Activated CD8-positive, alpha-beta T cell treated with anti-CD3 and anti-CD28 coated beads, Interleukin-2, amount 10 ng/mL, durations not matched to agents 7 days and 5 days (primary cell): ENCODE measurements at places on chromosomes 4 and X. TPM values are rescaled to one million over a fixed set of nuclear protein-coding genes. Genes with fewer than 3 reads are reported as not detected.
A peak's percentile ranks its signal among the peaks of the same experiment; 100 is the strongest.

FAT1 gene
- not detected for total RNA-seq

DCHS2 gene
- not detected for total RNA-seq

PAPSS1 gene
- total RNA-seq, result 20.5 TPM

GRCh38 chrX:44314259-44314734, 29.2 kb downstream of the EFHC2 start:
- peak overlapping the region; percentile 24 for H3K27ac ChIP-seq
- no peak for DNase-seq
- H3K4me3 ChIP-seq, result no peak overlapping the region
- H3K4me1 ChIP-seq, result peaks cover 12% of the 10 kb centered on the region
- H3K36me3 ChIP-seq, result no peaks in the 10 kb centered on the region

DNA sequence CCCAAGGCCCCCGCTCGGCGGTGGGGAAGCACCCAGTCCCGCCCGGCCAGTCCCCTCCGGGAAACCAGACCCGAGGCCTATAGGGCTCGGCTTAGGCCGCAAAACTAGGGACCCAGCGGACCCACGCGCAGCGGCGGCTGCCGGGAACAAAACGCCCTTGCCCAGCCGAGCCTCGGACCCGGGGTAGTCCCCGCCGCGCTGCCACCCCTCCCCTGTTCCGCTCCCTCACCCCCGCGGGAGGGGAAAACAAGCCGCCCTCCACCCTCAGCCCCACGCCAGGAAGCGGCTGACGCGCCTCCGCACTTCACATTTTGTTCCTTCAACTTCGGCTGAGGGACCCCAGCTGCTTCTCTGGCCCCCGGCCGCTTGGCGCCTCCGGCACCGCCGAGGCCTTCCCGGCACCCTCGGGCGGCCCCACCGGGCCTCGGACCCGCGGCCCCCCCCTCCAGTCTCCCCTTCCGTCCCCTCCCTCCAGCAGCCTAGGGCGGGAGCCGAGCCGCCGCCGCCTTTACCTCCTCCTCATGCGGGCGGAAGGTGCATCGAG, 694 bp downstream of the PDS5A start:
- peak overlapping the region; percentile 94 for H3K4me3 ChIP-seq
- no peaks in the 10 kb centered on the region for H3K27me3 ChIP-seq
- peaks cover 42% of the 10 kb centered on the region for H3K4me1 ChIP-seq
- DNase-seq, result no peak

DNA sequence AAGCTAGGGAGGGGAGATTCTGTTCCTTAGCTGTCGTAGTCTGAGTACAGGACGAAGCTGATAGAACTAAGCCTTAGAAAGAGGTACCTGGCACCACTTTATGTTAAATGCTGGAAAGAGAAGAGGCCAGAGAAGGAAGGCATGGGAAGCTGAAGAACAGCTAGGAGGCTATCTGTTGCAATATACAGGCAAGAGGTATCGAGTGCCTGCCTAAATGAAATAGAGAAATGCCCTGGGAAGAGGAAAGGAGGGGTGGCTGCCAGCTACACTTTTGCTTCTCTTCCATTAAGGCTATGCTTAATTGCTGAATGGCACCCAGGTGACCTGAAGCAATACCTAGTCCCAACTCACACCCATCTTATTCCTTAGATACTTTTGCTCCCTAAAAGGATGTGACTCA, 380.4 kb upstream of the FGF13 start:
- no peak overlapping the region for H3K27ac ChIP-seq
- no peak overlapping the region for H3K4me3 ChIP-seq
- no peaks in the 10 kb centered on the region for H3K4me1 ChIP-seq
- H3K36me3 ChIP-seq, result no peaks in the 10 kb centered on the region
- no peak for DNase-seq

DNA sequence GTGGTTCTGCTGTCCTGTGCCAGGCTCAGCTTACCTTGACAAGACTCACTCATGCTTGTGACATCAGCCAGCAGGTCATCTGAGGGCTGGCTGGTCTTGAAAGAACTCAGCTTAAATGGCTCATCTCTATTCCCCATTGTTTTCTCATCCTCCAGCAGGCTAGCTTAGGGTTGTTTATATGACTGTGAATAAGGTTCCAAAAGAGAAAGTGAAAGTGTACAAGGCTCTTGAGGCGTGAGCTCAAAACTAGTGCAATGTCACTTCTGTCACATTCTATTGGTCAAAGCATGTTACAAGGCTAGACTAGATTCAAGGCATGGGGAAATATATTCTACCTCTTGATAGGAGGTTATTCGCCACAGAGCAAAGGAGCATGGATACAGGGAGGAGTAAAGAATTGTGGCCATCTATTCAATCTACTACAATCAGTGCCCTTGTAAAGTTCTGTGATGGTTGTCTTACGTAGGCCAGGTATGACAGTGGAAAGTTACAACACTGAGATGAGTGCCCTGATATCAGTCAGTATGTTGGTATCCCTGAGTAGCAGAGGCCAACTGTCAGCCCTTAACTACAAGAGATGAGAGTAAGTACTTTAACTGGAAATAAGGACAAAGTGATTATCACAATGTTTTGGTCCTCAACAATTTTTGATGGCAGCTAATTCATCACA, 19.8 kb upstream of the TMLHE start:
- H3K27ac ChIP-seq, result peak overlapping the region; percentile 81
- H3K36me3 ChIP-seq, result peaks cover 3% of the 10 kb centered on the region
- peaks cover 10% of the 10 kb centered on the region for H3K4me1 ChIP-seq
- no peak for DNase-seq
- no peaks in the 10 kb centered on the region for H3K27me3 ChIP-seq
- H3K4me3 ChIP-seq, result peak overlapping the region; percentile 62

DNA sequence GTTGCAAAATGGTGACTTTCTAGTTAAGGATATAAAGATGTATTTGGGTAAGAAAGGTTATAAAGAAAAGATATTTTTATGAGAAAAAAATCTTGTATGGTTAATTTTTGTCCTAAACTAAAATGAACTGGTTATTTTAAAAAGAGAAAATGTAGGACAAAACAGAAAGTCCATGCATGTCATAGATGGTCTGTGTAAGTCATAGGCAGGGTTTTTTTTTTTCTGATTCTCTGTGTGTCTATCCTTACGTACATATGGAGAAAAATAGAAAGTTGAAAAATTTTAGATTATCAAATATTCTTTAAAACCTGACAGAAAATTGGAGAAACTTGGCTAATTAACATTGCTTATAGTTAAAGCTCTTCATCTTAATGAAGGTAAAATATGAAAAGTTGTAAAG, 493.4 kb downstream of the IQCM start:
- no peak for DNase-seq
- no peaks in the 10 kb centered on the region for H3K36me3 ChIP-seq
- no peak overlapping the region for H3K27ac ChIP-seq
- H3K4me3 ChIP-seq, result no peak overlapping the region

- H3K27ac ChIP-seq, result no peak overlapping the region
- H3K36me3 ChIP-seq, result peaks cover 5% of the 10 kb centered on the region
- H3K27me3 ChIP-seq, result peaks cover 61% of the 10 kb centered on the region
Measured at GRCh38 chr4:13548059-13548983, 4.0 kb upstream of the NKX3-2 start.

GRCh38 chr4:7788694-7789425, 150.8 kb downstream of the AFAP1 start:
- H3K36me3 ChIP-seq, result peaks cover 4% of the 10 kb centered on the region
- no peak for DNase-seq
- H3K4me3 ChIP-seq, result no peak overlapping the region
- no peak overlapping the region for H3K27ac ChIP-seq
- H3K27me3 ChIP-seq, result no peaks in the 10 kb centered on the region

DNA sequence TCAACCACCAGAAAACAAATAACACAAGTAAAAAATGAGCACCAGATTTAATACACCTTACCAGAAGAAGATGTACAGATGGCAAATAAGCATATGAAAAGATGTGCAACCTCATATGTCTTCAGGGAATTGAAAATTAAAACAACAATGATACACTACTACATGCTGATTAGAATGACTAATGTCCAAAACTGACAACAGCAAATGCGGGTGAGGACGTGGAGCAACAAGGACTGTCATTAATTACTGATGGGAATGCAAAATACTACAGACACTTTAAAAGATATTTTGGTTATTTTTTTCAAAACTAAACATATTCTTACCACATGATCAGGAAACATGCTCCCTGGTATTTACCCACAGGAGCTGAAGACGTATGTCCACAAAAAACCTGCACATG, 140.3 kb downstream of the FRYL start:
- H3K4me1 ChIP-seq, result peaks cover 4% of the 10 kb centered on the region
- peaks cover 11% of the 10 kb centered on the region for H3K36me3 ChIP-seq
- no peaks in the 10 kb centered on the region for H3K27me3 ChIP-seq
- H3K27ac ChIP-seq, result no peak overlapping the region
- DNase-seq, result no peak

- DNase-seq, result no peak
- no peak overlapping the region for H3K27ac ChIP-seq
- H3K4me1 ChIP-seq, result no peaks in the 10 kb centered on the region
- H3K4me3 ChIP-seq, result no peak overlapping the region
Measured at GRCh38 chr4:3682236-3683076, 83.7 kb upstream of the ADRA2C start.

GRCh38 chr4:141131723-141132071, 1.6 kb downstream of the RNF150 start:
- peak overlapping the region; percentile 35 for H3K4me3 ChIP-seq
- peaks cover 10% of the 10 kb centered on the region for H3K4me1 ChIP-seq
- H3K27ac ChIP-seq, result no peak overlapping the region
- DNase-seq, result no peak
- no peaks in the 10 kb centered on the region for H3K36me3 ChIP-seq
- peaks cover 63% of the 10 kb centered on the region for H3K27me3 ChIP-seq

DNA sequence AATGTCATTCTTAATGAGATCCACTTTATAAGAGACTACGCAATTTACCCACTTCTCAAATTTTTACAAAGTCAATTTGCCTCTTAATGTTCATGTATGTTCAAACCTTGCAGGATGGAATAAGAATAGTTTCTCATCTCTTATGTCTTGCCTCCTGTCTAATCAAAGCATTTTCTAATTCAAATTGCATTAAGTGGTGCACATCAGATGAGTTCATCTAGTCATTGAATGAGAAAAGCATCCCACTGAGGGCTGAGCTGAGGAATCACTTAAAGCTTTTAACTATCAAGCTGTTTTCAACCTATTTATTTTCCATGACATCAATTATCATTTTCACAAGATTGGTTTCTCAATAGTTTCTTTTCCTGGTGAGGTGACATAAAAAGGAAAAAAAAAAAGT, 1964.0 kb downstream of the PCDH7 start:
- H3K4me1 ChIP-seq, result no peaks in the 10 kb centered on the region
- H3K27me3 ChIP-seq, result no peaks in the 10 kb centered on the region
- no peak for DNase-seq

DNA sequence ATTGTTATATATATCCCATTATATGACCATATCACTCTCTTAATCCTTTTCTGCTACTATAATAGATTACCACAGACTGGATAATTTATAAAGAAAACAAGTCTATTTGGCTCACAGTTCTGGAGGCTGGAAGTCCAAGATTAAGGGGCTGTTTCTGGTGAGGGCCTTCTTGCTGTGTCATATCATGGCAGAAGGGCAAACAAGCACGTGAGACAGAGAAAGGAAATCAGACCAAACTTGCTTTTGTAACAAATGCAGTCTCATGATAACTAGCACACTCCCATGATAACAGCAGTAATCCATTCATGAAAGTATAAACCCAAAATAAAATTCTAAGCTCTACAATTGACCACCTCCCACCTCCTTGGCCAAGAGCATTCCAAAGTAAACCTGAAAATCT, 16.3 kb upstream of the TAB3 start:
- H3K27ac ChIP-seq, result no peak overlapping the region
- H3K27me3 ChIP-seq, result peaks cover 5% of the 10 kb centered on the region
- no peak overlapping the region for H3K4me3 ChIP-seq
- peaks cover 9% of the 10 kb centered on the region for H3K4me1 ChIP-seq

DNA sequence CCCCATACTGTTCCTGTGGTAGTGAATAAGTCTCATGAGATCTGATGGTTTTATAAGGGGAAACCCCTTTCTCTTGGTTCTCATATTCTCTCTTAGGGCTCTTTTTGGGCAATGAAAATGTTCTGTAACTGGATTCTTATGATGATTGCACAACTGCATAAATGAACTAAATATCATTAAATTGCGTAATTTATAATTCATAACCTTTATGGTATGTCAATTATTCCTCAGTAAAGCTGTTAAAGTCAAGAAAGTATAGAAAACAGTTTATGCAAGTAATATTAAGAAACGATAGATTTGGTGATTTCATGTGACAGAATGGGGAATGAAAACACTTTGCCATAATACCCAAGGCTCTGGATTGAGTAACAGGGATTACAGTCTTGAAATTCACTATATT, 33.5 kb upstream of the SPANXD start:
- no peaks in the 10 kb centered on the region for H3K36me3 ChIP-seq
- no peak overlapping the region for H3K4me3 ChIP-seq
- no peak for DNase-seq
- no peaks in the 10 kb centered on the region for H3K4me1 ChIP-seq
- no peak overlapping the region for H3K27ac ChIP-seq
- no peaks in the 10 kb centered on the region for H3K27me3 ChIP-seq

- H3K4me3 ChIP-seq, result peak overlapping the region; percentile 28
- H3K27me3 ChIP-seq, result no peaks in the 10 kb centered on the region
- DNase-seq, result no peak
Measured at GRCh38 chrX:9279234-9279544, 185.7 kb upstream of the TBL1X start.

DNA sequence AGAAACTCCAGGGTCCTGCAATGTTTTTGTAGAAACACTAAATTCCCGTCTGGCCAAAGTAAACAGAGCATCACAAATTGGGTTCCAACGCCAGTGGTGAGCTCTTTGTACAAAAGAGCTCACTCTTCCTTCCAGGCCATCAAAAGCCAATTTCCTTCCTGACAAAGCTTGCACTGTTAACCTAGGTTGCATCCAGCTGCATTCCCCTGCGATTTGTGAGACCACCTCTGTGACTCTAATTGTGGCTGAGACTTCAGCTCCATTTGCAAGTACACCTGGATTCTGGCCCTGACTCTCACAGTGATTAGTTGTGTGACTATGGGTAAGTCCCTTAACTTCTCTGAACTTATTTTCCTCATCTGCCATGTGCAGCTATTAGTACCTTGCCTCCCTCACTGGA, 212.5 kb upstream of the CXorf66 start:
- no peak for DNase-seq
- H3K36me3 ChIP-seq, result no peaks in the 10 kb centered on the region
- H3K27ac ChIP-seq, result no peak overlapping the region
- H3K27me3 ChIP-seq, result no peaks in the 10 kb centered on the region

- H3K27ac ChIP-seq, result no peak overlapping the region
- H3K27me3 ChIP-seq, result peaks cover 3% of the 10 kb centered on the region
- no peaks in the 10 kb centered on the region for H3K36me3 ChIP-seq
- no peak overlapping the region for H3K4me3 ChIP-seq
- DNase-seq, result no peak
- no peaks in the 10 kb centered on the region for H3K4me1 ChIP-seq
Measured at GRCh38 chr4:140004922-140005627, 148.9 kb downstream of the MAML3 start.

DNA sequence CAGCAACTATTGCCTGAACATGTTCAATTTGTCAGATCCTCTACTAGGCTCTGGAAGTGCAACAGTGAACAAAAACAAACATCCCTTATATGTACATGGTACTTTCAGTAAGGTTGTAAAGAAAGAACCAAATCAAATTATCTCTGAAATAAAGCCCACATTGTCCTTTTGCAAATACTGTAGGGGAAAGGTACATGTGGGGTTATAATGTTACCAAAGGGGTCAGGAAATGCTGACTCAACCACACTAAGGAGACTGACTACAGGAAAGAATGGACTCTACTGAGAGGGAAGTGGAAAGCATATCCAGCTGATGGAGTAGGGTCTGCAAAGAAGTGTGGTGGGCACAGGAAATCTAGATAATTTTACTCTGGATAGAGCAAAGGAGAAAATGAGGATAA, 61.5 kb downstream of the PCDH18 start:
- H3K27ac ChIP-seq, result no peak overlapping the region
- DNase-seq, result no peak
- no peak overlapping the region for H3K4me3 ChIP-seq
- H3K4me1 ChIP-seq, result no peaks in the 10 kb centered on the region
